ENCODE measurements at places on chromosomes 1 and 21.
A peak's percentile ranks its signal among the peaks of the same experiment; 100 is the strongest.

- DNase-seq: no peak
These were observed 80.2 kb upstream of the CHODL start for GRCh38 chr21:18164483-18164882.

DNA sequence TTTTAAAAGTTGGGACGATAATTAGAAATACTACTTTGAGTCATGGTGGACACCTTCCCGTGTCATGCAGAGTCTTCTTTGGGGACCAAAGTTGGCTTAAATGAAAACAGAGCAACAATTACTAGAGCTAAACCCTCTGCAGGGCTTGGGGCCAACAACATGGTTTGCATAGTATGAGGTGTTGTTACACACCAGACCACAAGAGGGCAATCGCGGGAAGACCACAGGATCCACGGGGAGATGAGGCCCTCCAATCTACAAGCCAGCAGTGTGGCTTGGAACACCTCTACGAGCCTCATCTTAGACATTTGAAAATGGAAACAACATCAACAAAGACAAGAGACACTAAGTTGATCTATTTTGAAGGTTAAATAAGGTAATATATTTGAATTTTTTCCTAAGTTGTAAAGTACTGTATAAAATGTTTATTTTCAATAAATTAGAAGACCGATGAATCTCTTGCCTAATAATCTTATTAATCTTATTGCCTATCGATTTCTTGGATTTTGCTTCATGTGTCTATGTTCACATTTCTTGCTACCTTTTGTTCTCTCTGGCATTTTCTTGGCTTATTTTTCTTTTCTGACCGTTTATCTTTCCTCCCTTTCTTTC is 8.2 kb upstream of the SMCP start:
- DNase-seq: peak; percentile 67

DNA sequence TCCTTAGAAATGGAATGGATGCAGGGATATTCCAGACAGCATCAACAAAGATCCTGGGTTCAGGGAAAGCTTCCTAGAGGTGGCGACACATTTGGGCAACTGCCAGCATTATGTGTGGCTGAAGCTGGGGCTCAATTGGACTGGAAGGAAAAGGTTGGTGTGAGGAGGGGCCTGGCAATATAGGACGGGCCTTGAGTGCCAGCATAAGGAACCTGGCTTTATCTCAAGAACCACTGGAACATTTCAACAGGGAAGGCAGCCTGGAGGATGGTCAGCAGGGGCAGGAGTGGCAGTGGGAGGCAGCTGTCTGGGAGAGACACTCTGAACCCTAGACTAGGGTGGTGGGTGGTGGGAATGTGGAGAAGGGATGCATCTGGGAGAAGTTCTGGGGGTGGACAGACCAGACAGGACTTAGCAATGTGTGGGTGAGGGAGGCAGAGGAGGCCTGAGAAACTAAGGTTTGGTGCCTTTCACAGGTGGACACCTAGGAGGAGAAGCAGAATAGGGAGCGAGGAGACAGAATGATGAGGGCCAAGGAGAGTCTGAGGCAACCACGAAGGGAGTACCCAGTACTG is 3.5 kb downstream of the SH3BGRL3 start:
- DNase-seq: no peak

- no peak for DNase-seq
These were observed 15.5 kb downstream of the EEIG2 start for GRCh38 chr1:108575375-108575774.

DNA sequence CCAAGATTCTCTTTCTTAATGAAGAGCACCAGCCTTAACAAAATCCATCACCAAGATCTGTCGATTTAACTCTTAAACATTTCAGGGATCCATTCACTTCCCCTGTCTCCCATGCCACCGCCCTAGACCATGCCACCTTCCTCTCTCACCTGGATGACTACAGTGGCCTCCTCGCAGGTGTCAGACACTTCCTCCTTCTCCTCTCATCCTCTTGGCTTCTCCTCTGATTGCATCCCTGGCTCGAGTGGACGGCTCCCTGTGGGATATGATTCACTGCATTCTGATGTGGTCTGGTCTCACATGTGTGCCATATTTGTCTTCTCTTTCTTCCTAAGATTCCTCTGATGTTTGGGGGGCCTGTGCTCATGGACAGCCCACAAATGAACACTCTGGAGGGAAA is 66.4 kb upstream of the KLHDC7A start:
- no peak for DNase-seq

- DNase-seq: no peak
These were observed 122.6 kb upstream of the ZNHIT6 start for GRCh38 chr1:85830837-85831236.

DNA sequence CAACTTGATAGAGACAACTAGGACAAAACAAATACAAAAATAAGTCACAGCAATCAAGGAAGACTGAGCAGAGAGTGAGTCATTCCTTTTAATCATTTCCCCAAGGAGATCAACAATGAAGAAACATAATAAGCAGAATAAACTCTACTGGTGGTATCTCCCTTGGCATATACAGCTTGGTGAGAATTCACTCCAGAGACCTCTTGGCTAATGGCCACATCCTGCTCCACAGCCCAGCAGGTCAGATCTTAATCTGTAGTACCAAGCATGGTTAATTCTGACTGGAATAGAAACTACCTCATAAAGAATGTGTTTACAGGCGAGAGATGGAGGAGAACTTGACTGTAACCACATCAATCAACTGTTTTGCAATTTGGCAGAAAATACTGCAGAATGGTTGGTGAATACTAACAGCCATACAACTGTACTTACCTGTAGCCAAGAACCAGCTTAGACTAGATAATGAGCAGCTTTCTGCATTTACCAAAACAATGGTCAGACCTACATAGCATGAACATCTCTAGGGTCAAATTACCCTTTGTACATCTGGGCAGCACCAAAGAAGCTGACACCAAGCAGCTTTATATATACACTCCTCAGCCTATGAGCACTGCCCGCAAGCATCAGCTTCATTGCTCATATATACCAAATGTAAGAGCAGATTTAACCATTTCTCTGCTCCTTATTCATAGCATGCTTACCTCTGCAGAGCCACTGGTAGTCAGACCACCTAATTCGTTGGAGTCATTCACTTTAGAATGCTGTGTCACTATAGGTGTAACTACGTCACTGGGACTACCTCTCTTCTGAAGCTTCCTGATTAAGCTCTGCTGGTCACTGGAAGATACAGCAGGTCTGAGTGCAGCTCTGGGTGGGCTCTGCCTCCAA is 51.0 kb downstream of the KIAA0319L start:
- DNase-seq: no peak

DNA sequence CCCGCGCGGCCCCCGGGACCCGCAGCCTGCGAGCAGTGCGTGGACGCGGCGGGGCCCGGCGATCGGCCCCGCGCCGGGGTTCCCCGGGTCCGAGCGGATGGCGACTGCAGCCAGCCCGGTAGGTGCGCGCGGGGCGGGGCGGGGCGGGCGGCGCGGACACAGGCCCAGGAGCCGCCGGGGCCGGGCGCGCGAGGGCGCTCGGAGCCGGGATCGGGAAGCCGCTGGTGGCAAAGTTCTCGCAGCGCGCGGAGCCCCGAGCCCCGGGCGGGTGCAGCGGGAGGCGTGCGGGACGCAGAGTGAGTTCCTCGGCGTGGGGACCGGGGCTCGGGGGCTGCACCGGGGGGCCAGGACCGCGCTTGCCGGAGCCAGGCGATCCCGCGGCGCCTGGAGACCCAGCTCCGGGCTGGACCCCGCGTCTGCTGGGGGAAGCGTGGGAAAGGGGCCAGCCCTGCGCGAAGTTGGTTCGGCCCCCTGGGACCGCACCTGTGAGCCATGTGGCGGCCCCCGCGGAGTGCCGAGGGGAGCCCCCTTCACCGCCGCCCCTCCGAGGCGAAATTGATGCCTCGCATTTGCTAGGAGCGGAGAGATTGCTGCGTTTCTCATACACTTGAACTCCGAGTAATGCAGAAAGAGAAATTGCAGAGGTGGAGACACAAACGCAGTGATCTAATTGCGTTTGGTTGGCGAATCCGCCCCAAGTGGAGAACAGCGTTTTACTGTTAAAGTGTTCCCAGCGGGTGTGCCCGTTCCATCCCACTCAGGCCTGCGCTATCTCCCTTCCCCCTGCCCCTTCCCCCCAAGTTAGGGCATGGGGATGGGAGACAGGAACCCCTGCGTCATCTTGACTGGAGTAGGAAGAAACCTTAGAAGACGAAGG is 228.9 kb upstream of the TMEM51 start:
- peak; percentile 65 for DNase-seq

GRCh38 chr1:170010443-170010842 is 64.1 kb downstream of the KIFAP3 start:
- no peak for DNase-seq

DNA sequence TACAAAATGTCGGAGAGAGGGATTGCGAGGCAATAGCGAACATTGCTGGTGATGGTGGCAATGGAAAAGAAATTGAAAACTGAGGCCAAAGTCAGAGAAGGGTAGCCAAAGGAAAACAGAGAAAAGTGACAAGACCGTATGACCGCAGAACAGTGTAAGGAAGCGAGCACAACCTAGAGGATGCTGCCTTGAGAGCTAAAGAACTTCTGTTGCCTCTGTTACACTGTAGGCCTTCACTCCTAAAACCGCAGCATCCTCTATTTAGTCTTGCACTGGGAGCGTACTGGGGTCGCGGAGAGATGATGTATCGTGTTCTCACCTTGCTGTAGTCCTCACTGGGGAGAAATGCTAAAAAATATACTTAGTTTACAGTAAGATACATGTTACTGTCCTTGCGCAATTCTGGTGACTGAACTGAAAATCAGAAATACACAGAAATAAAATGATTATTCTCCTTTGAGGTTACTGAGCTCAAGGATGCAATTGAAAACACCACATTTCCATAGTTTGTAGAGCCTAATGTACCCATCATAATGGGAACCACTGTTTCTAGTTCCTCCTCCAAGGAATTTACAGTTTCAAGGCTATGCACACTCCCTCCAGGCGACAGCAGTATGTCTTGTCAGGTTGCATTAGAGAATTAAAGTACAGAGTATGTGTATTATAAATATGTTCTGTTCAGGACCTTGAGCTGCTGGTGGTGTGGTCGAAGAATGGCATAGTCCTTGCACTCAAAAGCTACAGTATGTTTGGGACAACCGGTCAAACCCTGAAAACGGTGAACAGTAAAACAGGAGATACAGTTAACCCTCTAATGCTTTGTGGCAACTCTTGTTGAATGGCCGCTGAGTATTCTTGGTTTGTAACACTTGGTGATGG is 1.3 kb downstream of the NEK7 start:
- DNase-seq: no peak

DNA sequence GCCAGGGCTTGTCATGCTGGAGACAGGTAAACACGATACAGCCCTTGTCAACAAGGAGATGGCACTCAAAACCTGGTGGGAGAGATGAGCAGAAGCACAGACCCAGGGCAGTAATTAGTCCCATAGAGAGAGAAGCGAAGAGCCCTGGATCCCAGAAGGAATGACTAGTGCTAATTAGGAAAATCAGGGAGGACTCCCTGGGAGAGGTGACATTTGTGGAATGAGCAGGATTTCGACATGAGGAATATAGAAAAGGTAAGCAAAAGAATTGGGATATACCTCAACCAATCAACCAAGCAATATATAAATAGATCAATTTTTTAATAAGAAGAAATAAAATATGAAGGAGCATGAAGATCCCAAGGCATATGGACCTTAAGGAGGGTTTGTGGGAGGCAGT is 98.5 kb upstream of the GJB5 start:
- DNase-seq: no peak

- peak; percentile 27 for DNase-seq
These were observed 68.9 kb downstream of the NRIP1 start for GRCh38 chr21:14995695-14996490.

DNA sequence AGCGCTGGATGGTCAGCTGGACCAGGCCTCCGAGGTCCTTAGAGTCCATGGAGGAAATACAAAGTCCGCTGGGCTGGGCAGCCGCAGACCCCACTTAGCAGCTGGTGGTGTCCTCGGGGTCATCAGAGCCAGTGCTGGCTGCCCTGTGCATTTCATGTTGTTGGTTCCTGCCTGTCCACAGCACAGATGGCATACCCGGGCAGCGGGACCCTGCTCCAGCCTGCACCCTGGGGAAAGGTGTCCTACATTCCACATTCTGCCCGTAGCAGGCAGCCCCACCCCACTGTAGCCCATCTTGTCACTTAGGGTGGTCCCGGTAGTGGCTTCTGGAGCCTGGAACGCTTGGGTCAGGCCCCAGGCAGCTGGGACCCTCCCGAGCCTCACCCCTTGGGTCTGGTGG is 19.8 kb downstream of the PRKCZ start:
- DNase-seq: no peak

DNA sequence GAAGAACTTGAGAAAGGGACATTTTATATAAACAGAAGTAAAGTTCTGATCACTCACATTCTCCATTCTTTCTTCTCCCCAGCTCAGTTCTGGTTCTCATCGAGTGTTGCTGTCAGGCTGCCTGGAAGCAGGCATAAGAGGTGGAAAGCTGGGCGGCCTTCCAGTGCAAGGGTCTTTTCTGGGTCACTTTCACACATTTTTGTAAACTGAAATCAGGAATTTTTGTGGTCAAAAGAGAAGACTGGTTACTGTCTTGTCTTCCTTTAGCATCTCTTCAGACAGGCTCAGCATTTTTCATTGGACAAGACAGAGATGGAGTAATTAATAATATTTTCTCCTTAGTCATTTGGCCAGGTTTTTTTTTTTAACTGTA is 93.7 kb downstream of the CTH start:
- no peak for DNase-seq

DNA sequence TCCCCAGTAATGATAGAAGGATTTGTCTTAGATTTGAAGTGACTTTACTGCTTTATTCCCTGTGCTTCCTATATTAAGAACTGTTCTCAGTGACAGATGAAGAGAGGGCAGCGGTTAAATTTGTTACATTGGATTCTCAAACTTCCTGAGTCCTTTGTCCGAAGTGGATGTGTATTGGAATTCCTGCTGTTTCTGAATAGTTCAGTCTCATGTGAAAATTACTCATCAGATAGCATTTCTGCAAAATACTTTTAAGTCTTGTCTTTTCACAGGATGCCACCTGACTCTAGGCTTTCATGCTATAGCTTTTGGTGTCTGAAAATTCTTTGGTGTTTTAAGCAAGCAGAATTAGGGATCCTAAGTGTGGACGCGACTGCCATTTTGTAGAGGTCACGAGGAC is 83.6 kb downstream of the PRDM2 start:
- no peak for DNase-seq

GRCh38 chr1:26602378-26602959 is 72.9 kb downstream of the RPS6KA1 start:
- DNase-seq: no peak

DNA sequence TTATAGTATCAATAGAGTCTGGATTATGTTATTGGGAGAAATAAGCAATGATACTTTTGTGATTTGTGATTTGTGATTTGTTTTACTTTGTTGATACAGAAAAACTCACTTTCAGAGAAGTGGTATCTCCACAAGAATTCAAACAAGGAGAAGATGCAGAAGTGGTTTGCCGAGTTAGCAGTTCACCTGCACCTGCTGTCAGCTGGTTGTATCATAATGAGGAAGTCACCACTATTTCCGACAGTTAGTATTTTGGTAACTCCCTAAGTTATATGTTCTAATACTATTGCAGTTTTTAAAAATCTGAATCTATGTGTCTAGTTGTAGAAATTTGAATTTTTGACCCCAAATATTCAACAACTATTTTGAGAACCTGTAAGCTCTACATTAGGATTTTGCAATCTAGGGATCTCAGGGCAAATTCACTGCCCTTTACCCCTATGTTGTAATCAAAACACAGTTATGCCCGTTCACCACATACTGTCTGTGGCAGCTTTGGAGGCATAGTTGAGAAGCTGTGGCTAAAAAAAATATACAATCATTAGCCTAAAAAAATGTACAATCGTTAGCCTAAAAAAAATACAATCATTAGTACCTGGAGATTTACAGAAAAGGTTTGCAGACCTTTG is 288.1 kb downstream of the NCAM2 start:
- DNase-seq: no peak

- no peak for DNase-seq
These were observed 431.0 kb downstream of the DPYD start for GRCh38 chr1:97489834-97490233.

- no peak for DNase-seq
These were observed 50.2 kb downstream of the C21orf91 start for GRCh38 chr21:17768840-17769446.
